ENCODE measurements at places on chromosomes 11 and 22.
A peak's percentile ranks its signal among the peaks of the same experiment; 100 is the strongest.

- no peak for DNase-seq
Measured at GRCh38 chr11:47723041-47723440, 7.9 kb upstream of the AGBL2 start.

DNA sequence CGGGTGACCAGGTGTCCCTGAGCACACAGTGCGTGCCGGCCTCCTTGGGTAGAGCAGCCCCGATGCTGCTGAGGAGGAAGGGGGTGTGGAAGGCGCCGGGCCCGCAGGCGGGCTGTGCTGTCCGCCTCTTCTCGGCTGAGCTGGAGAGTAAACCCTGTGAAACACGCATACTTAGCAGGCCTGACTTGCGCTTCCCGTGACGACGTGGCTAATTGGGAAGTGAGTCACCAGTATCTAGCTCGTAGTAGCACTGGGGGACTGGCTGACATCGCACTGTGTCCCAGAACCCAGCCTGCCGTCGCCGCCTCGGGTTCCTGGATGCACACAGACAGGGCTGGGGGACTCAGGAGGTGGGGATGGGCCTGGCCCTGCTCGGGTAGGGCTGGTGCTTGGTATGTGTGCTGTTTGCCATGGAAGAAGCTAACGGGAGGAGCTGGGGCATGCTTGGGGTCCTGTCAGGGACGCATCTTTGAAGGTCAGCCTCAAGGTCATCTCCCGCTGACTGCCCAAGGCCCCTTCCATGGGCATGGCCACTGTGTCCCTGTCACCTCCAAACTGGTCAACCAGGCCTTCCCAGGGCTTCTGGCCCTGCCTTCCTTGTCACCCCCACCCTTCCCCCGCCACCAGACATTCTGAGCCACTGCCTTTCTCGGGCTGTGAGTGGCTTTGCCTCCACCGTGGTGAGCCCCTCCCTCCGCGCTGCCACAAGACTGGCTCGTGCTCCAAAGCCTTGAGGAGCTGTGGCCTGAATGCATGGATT lies 1327.0 kb downstream of the BRD1 start:
- no peak for DNase-seq

- no peak for DNase-seq
Measured at GRCh38 chr11:30203850-30204249, 27.0 kb upstream of the FSHB start.

- no peak for DNase-seq
Measured at GRCh38 chr11:87736928-87737327, 438.3 kb downstream of the RAB38 start.

DNA sequence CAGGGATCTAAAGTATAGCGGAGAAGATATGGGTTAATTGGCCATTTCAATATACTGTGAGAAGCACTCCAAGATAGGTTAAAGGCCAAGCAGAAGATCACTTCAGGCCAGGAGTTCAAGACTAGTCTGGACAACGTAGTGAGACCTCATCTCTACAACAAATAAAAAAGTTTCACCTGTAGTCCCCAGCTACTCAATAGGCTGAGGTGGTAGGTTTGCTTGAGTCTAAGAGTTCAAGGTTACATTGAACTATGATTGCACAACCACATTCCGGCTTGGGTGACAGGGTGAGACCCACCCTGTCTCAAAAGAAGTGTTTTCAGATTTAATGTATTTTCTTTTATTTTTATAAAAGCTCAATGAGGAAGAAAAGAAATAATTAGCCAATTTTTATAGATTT lies 25.4 kb downstream of the PATL1 start:
- DNase-seq: no peak

- DNase-seq: no peak
Measured at GRCh38 chr11:47021527-47021818, 84.9 kb downstream of the CSTPP1 start.

GRCh38 chr11:7020183-7020917 lies at the start of the genes NLRP14 and ZNF214:
Gene NLRP14, plus strand, starts transcription at chr11:7020479. Its CDS starts 18,108 bp downstream, at chr11:7038587.
Gene ZNF214, minus strand, starts transcription at chr11:7020346. Its CDS starts 17,511 bp downstream, at chr11:7002835.
- peak; percentile 97 for DNase-seq

- DNase-seq: peak; percentile 66
Measured at GRCh38 chr22:29225422-29226090, 19.9 kb downstream of the EMID1 start.

Data from testis (tissue), 5 donors.